ENCODE measurements at places on chromosomes 13 and 19. TPM values are rescaled to one million over a fixed set of nuclear protein-coding genes. Genes with fewer than 3 reads are reported as not detected.
A peak's percentile ranks its signal among the peaks of the same experiment; 100 is the strongest.

Gene FCGBP
- 1.0 TPM for total RNA-seq

Gene CEACAM3
- total RNA-seq = not detected

Gene ZBTB7A
- 15.2 TPM for total RNA-seq

Gene LILRA1
- not detected for total RNA-seq

Gene NCR1
- not detected for total RNA-seq

Gene FGF22
- 0.84 TPM for total RNA-seq

Gene LSM7
- total RNA-seq = 191 TPM

Gene OVOL3
- total RNA-seq = not detected

Gene GPC5
- 0.84 TPM for total RNA-seq

DNA sequence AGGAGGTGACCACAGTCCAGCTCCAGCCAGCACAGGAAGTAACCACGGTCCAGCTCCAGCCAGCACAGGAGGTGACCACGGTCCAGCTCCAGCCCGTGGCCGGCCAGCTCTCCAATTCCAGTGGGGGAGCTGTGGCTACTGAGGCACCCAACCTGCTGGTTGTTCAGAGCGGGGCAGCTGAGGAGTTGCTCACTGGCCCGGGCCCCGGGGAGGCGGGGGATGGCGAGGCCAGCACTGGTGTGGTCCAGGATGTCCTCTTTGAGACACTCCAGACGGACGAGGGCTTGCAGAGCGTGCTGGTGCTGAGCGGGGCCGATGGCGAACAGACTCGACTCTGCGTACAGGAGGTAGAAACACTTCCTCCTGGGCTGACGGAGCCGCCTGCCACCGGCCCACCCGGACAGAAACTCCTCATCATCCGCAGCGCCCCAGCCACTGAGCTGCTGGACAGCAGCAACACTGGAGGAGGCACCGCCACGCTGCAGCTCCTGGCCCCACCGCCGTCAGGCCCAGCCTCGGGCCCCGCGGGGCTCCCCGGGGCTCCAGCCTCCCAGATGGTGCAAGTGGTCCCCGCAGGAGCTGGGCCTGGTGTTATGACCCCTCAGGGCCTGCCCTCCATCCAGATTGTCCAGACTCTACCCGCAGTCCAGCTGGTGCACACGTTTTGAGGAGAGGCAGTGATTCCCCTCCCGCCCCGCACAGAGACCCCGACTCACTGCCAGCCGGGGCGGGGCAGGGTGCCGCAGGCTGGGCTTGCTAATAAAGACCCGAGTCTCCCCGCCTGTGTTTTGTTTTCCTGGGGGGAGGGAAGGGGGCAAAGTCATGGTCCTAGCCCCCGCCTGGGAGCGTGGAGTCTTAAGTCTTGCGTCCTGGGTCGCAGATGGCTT, 1.0 kb upstream of the NAT14 start:
- H3K4me1 ChIP-seq = peaks cover 30% of the 10 kb centered on the region
- H3K4me3 ChIP-seq = peak overlapping the region; percentile 90
- H3K27ac ChIP-seq = no peak overlapping the region
- peaks cover 3% of the 10 kb centered on the region for H3K27me3 ChIP-seq
- no peak for DNase-seq
- no peaks in the 10 kb centered on the region for H3K36me3 ChIP-seq

DNA sequence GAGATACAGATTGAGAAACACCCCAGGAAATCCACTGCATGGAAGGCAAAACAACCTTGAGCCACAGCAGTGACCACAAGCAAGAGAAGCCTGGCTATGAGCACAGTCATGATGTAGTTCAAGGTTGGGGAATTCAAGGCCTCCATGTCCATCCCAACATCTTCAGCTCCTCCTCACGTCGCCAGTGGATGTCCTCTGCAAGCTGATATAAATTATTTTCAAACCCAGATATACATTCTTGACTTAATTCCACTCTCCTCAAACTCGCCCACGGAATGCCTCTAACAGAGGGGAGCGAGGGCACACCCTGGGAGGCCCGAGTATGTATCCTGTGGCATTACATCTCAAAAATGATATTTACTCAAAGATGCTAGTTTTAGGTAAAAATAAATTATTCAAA, 105.5 kb downstream of the SHISA2 start:
- no peak overlapping the region for H3K4me3 ChIP-seq
- H3K4me1 ChIP-seq = no peaks in the 10 kb centered on the region
- no peak for DNase-seq
- H3K27ac ChIP-seq = no peak overlapping the region

DNA sequence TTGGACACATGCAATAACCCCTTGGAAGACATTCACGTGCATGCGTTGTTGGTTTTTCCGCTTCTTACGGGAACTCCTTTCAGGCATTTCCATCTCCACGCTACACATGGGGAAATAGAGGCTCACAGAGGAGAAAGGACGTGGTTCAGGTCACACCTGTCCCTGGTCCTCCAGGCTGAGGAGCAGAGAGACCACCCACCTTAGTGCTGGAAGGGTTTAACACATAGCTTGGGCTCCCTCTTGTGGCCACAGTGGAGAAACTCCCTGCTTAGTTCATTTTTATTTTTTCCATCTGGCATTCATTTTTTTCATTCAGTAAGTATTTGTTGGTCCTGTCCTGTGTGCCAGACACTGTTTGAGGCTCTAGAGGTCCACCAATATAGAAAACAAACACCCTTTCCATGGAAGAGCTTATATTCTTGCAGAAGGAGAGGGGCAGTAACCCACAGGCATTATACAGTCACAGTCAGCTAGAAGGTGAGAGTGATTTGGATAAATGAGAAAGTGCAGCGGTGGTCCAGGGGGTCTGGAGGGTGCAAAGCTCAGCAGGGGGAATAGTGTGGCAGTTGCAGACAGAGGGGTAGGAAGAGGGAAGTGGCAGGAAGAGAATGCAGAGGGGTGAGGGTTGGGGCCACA, 24.2 kb upstream of the TTYH1 start:
- peak; percentile 82 for DNase-seq
- no peak overlapping the region for H3K4me3 ChIP-seq
- H3K4me1 ChIP-seq = peaks cover 10% of the 10 kb centered on the region
- no peak overlapping the region for H3K27ac ChIP-seq

- no peaks in the 10 kb centered on the region for H3K27me3 ChIP-seq
- H3K4me1 ChIP-seq = peaks cover 52% of the 10 kb centered on the region
- H3K4me3 ChIP-seq = no peak overlapping the region
Measured at GRCh38 chr13:39326469-39327171, 276.4 kb downstream of the LHFPL6 start.

DNA sequence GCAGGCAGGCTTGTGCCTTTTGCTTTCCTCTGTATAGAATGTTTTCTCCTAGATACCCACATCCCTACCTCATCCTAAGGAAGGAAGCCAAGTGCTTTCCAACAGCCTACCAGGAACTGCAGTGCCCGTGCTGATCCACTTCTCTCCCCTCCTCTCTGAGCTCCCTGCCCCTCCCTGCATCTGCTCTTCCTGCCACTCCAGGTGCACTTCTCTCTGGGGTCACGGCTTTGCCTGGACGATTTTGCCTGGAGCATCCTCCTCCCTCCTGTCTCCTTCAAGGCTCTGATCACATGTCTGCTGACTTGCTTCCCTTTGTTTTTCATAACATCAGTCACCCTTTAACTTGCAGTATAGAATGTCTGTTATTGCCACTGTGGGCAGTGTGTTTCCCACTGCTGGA, 34.7 kb upstream of the IRS2 start:
- H3K4me1 ChIP-seq = peaks cover 16% of the 10 kb centered on the region
- H3K27me3 ChIP-seq = no peaks in the 10 kb centered on the region
- no peak overlapping the region for H3K27ac ChIP-seq
- DNase-seq = no peak

- H3K36me3 ChIP-seq = no peaks in the 10 kb centered on the region
- no peaks in the 10 kb centered on the region for H3K27me3 ChIP-seq
- no peaks in the 10 kb centered on the region for H3K4me1 ChIP-seq
- no peak overlapping the region for H3K4me3 ChIP-seq
- no peak for DNase-seq
- H3K27ac ChIP-seq = no peak overlapping the region
Measured at GRCh38 chr13:108267347-108267746, 2.2 kb upstream of the TNFSF13B start.

DNA sequence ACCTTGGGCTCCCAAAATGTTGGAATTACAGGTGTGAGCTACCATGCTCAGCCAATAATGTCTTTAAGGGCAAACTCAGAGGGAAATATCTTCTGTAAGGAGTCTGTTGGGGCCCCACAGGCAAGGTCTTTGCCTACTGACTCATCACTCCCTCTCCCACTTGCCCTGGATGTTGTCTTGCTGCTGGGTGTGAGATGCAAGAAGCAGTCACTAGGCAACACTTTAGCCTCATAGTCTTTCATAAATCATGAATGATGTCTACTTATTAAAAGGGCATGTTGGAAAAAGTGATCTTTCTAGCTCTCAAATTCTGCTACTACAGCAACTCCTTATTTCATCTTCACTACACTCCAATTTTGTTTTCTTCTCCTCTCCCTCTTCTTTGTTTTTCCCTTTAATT, 34.6 kb upstream of the SLC10A2 start:
- no peak overlapping the region for H3K4me3 ChIP-seq
- DNase-seq = no peak
- no peak overlapping the region for H3K27ac ChIP-seq
- no peaks in the 10 kb centered on the region for H3K36me3 ChIP-seq
- H3K4me1 ChIP-seq = no peaks in the 10 kb centered on the region

GRCh38 chr13:33069365-33069764, 53.1 kb downstream of the KL start:
- H3K27me3 ChIP-seq = no peaks in the 10 kb centered on the region
- H3K4me3 ChIP-seq = no peak overlapping the region
- H3K36me3 ChIP-seq = no peaks in the 10 kb centered on the region
- no peaks in the 10 kb centered on the region for H3K4me1 ChIP-seq
- DNase-seq = no peak

- H3K4me3 ChIP-seq = no peak overlapping the region
- no peaks in the 10 kb centered on the region for H3K36me3 ChIP-seq
- DNase-seq = no peak
- H3K4me1 ChIP-seq = no peaks in the 10 kb centered on the region
- peaks cover 64% of the 10 kb centered on the region for H3K27me3 ChIP-seq
Measured at GRCh38 chr19:29454109-29454508, 71.7 kb upstream of the VSTM2B start.

DNA sequence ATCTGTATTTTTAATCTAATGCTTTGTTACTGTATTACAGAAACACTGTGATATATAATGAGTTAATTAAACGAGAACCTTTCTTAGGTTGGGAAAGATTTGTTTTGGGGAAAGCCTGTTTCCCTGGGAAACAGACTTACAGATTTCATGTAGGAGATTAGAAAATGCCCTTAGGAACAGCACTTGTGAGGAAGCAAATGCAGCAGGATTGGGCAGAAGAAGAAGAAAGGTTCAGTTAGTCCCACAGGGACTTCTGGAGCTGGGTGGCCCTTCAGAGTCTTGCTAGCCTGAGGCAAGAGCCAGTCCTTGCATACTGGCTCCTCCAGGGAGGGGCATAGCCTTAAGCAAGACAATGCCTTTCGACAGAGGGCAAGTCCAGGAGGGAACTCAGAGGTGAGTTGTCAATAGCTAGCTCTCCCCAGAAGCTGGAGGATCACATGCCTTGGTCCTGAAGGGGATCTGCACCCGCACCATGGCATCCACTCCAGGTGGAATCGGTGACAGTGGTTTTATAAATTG, 36.8 kb downstream of the N4BP2L1 start:
- no peaks in the 10 kb centered on the region for H3K27me3 ChIP-seq
- DNase-seq = no peak
- peaks cover 14% of the 10 kb centered on the region for H3K36me3 ChIP-seq
- peaks cover 5% of the 10 kb centered on the region for H3K4me1 ChIP-seq

- peak within 1 kb of the TSS; percentile 85 for H3K4me3 ChIP-seq
- no peak within 1 kb of the TSS for H3K27ac ChIP-seq
- H3K27me3 ChIP-seq = peaks cover 94% of the 10 kb centered on the region
- peaks cover 23% of the 10 kb centered on the region for H3K4me1 ChIP-seq
- peaks cover 6% of the 10 kb centered on the region for H3K36me3 ChIP-seq
Measured at GRCh38 chr13:26759907-26760831, at the start of gene GPR12. Gene GPR12, minus strand, starts transcription at chr13:26760786. Its CDS starts 959 bp downstream, at chr13:26759827.

DNA sequence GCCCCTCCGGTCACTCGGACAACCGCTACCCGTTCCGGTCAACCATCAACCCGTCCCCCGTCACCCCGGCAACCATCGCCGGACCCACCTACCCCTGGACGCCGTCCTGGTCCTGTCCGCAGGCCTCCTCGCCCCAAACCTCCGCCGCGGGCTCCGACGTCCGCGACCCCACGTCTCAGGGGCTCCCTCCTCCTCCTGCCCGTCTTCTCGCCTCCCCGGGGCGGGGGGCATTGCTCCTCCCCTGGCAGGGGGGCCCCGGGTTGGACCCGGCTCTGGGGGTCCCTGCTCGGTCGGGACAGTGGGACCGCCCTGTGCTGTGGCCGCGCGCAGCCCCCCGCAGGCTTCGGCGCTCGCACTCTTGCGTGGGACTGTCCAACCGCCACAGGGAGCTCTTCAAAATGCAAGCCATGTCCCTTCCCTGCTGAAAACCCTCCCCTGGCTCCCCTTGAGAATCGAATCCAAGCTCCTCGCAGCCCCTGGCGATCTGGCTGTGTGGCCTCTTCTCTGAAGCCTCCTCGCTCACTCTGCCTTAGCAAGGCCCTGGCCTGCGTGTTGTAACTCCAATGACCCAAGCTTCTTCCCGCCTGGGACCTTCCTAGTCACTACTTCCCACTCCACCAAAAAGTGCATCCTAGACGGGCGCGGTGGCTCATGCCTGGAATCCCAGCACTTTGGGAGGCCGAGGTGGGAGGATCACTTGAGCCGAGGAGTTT, 8.4 kb downstream of the EPHX3 start:
- no peak for DNase-seq
- no peaks in the 10 kb centered on the region for H3K36me3 ChIP-seq
- H3K27ac ChIP-seq = peak overlapping the region; percentile 83
- peaks cover 6% of the 10 kb centered on the region for H3K27me3 ChIP-seq
- peak overlapping the region; percentile 93 for H3K4me3 ChIP-seq

GRCh38 chr13:101567841-101568240, 115.4 kb downstream of the ITGBL1 start:
- H3K4me3 ChIP-seq = no peak overlapping the region
- no peaks in the 10 kb centered on the region for H3K36me3 ChIP-seq
- no peaks in the 10 kb centered on the region for H3K4me1 ChIP-seq

GRCh38 chr19:28746478-28746877, 466.5 kb downstream of the UQCRFS1 start:
- H3K27ac ChIP-seq = no peak overlapping the region
- no peaks in the 10 kb centered on the region for H3K36me3 ChIP-seq
- no peak for DNase-seq
- H3K4me1 ChIP-seq = peaks cover 11% of the 10 kb centered on the region
- no peak overlapping the region for H3K4me3 ChIP-seq

- no peaks in the 10 kb centered on the region for H3K36me3 ChIP-seq
- no peak overlapping the region for H3K27ac ChIP-seq
- H3K4me3 ChIP-seq = no peak overlapping the region
- no peak for DNase-seq
Measured at GRCh38 chr13:87094646-87095045, 576.5 kb upstream of the SLITRK5 start.

DNA sequence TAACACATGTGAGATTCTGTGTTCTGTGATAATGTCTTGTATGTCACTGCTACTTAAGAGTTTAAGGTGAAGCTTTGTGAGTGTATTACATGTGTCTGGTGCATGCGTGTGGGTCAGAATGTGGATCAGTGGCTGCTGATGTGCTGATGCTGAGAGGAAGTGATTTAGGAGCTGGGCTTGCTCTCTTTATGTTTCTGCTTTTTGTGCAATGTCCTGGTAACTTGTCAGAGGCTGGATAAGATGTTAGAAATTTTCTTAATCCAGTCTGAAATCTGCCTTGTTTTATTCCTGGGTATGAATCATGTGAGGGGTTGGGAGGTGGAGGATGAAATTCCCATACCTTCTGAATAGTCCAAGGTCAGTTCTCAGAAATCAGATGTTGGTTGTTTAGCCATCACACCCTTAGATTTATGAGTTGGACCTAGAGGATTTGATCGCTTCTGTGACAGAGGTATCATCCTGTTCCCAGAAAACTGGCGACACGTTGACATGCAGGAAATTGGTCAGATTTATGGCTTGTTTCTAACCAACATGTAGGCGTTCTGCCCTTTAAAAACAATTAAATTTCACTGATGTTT, 24.5 kb upstream of the CXCL17 start:
- DNase-seq = no peak
- no peak overlapping the region for H3K27ac ChIP-seq
- H3K4me3 ChIP-seq = no peak overlapping the region

Data from neural crest cell (in vitro differentiated cells).